Fibroblast of gingiva (primary cell): ENCODE measurements at places on chromosomes 7 and 10.

- DNase-seq = no peak
Measured at GRCh38 chr7:77351539-77352004, 64.6 kb downstream of the GSAP start.

DNA sequence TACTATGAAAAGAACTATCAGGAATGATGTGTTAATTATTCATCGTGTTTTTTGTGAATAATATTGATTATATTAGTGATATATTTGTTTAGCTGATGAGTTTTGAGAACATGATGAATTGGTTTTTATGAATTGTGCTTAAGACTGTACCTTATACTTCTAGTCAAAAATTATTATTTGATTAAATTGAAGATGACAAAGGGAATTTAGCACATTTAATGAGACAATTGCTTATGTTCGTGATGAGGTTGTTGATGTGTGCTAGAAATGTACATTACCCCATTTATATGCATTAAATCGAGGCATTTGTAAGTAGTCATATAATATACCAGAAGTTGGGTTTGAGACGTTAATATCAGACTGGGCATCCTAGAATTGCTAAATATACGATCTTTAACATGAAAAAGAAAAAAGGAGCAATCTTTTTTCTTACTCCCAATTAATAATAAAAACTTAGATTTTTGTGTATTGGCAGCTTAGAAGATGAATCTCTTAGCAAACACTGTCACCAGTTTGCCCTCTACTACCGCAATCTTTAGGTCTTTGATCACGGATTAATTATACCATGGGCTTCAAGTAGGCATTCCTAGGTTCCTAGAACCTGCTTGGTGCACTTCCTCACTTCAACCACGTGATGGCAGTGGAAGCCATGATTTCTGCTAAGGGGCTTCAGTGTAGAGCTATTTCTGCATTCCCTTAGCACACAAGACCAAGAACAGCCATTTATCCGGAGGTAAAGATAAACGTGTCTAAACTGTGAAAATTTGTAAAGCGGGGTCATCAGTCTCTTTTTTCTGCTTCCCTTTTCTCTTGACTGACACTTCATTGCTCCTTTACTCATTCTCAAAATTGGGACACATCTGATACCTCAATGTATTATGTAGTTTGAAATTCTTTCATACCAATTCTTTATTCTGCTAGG, 1.6 kb downstream of the KLHDC10 start:
- peak; percentile 75 for DNase-seq

DNA sequence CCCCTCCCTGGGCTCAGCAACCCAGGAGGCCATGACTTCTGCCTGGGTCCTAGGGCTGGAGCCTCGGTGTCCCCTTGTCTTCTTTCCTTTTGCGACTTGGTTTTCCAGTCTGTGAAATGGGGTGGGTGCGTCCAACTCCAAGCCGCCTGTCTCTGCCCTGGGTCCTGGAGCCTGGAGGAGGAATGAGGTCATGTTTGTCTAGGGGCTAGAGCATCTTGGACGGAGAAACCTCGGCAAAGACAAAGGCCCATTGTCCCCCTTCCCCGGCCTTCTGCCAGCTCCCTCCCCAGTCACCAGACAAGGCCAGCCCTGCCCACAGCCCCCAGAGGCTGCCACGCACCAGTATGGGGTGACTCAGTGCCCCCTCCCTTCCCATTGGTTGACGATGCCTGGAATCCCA, 39.8 kb upstream of the ELN start:
- no peak for DNase-seq

- no peak for DNase-seq
Measured at GRCh38 chr7:111005445-111005844, 85.5 kb upstream of the LRRN3 start.

DNA sequence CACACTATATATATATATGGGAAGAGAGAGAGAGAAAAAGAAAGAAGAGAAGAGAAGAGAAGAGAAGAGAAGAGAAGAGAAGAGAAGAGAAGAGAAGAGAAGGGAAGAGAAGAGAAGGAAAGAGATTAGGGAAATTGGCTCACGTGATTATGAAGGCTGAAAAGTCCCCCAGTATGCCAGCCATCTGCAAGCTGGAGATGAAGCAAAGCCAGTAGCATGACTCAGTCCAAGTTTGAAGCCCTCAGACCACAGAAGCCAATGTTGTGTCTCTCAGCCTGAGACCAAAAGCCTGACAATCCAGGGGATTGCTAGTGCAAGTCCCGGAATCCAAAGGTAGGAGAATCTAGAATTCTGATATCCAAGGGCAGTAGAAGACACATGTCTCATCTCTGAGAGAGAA, 206.3 kb upstream of the PRSS1 start:
- no peak for DNase-seq

GRCh38 chr7:84975586-84976185, 211.2 kb downstream of the SEMA3D start:
- no peak for DNase-seq

DNA sequence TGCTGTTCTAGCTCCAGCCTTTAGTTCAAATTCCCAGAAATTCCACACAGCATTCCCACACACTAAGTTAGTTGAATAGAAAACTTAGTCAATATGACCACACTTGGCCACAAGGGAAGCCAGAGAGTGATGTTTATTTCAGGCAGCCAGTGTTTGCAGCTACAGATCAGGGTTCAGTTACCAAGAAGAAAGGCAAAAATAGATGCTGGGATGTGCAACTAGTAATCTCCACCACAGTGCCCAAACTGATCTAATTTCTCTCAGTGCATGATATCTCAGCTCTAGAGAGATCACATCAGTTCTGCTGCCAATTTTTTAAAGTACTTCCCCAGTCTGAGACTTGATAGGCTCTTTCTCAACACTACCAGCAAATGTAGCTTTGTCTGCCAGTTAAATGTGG, 17.6 kb downstream of the SLF2 start:
- peak; percentile 32 for DNase-seq
